ENCODE measurements at places on chromosomes 4 and X.

- DNase-seq, result peak; percentile 94
Measured at GRCh38 chr4:15913631-15913970, 24.9 kb downstream of the FGFBP1 start.

- no peak for DNase-seq
Measured at GRCh38 chr4:121176082-121176934, 12.2 kb upstream of the TNIP3 start.

DNA sequence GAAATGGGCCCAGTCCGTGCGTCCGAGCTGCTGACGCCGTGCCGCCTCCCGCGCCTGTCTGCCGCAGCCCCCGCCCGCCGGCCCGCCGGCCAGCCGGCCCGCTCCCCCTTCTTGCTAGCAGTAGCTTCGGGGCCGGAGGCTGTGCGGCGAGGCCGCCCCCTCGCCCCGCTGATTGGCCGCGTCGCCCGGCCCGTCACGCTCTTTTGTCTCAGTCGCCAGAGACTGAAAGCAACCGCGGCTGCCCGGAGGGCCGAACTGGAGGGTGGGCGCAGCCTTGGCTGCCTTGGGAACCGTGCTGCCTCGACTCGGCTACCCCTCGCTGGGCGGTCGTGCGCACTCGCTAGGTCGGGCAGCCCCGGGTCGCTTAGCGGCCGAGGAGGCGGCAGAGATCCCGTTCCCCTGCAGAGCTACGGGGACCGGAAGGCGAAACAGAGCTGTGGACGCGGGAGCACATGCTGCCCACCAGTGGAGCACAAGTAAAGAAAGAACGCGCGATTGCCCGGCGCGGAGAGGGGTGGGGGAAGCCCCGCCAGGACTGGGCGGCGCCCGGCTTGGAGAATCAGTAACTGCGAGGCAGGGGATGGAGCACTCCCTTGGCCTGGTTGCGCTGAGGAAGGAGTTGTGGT is at the start of gene ZCCHC18:
Gene ZCCHC18, plus strand, starts transcription at position 198 of the 626 bp plus-strand sequence. CDS start 1,589 bp downstream, outside the sequence.
- DNase-seq, result peak; percentile 32

GRCh38 chr4:37138789-37139188 is 105.8 kb upstream of the NWD2 start:
- no peak for DNase-seq

- no peak for DNase-seq
Measured at GRCh38 chrX:39654183-39654925, 443.4 kb downstream of the BCOR start.

GRCh38 chrX:73916931-73917667 is 354.1 kb downstream of the CHIC1 start:
- DNase-seq, result peak; percentile 83

GRCh38 chr4:19945979-19946380 is 305.7 kb upstream of the SLIT2 start:
- peak; percentile 87 for DNase-seq

DNA sequence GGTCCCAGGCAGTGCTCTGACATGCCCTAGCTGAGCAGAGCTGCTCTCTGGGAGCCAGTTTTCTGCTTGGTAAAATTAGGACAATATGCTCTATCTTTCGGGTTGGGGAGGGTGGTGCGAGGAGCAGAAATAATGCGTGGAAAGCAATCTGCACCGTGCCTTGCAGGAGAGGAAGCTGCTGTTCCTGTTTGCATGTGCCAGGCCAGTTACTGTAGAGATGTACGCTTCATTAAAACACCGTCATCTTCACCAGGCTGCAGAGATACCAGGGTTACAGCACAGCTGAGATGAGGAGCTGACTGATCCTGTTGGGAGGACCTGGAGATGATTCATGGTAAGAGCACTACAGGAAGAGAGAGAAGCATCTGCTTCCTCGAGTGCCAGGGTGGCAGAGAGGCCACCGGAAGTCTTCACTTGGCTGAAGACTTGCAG is 29.5 kb upstream of the IRF2 start:
- DNase-seq, result no peak

DNA sequence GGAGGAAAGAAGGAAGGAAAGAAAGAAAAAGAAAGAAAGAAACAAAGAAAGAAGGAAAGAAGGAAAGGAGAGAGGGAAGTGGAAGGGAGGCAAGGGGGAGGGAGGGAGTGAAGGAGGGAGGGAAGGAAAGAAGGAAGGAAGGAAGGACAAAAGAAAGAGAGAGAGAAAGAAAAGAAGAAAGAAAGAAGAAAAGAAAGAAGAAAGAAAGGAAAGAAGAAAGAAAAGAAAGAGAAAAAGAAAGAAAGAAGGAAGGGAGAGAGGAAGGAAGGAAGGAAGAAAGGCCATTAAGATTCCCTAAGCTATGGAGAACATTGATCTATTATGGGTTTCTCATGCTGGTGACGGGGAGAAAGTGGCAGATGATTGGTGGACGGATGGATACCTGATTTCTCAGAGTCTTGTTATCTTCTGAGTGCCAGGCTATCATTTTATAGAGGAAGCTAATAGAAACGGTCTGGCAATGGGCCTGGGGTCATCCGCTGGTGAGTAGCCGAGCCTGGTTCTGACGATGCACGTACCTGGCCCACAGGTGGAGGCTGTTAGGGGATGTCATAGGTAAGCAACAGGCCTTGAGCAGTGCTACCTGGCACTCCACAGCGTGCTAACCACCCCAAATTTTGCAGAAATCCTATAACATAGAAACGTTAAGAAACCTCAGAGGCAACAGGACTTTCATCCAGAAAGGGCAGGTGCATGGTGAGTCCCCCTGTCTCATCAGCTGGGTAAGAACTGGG is 142.9 kb downstream of the SHOX start:
- DNase-seq, result no peak

- peak; percentile 22 for DNase-seq
Measured at GRCh38 chr4:155889031-155889793, 14.3 kb upstream of the TDO2 start.

- no peak for DNase-seq
Measured at GRCh38 chr4:181599134-181599533, 644.1 kb upstream of the TENM3 start.

GRCh38 chr4:105572296-105572695 is 19.9 kb downstream of the ARHGEF38 start:
- no peak for DNase-seq

DNA sequence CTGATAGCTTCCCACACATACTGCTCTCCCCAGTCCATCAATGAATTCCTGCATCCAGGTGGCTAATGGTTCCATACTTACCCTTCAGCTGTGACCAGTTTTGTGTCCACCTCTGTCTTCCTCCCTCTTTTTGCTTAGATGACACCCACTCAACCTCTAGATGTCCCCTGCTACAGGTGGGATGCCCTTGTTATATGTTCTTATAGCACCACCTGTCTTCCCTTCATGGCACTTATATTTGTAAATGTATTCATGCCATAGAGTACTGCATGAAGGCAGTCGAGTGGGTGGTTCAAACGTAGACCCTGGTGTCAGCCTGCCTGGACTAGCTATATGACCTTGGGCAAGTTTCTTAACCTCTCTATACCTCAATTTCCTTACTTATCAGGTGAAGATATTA is 6.5 kb upstream of the USP46 start:
- peak; percentile 47 for DNase-seq

GRCh38 chr4:107734120-107734519 is 14.1 kb upstream of the PAPSS1 start:
- DNase-seq, result peak; percentile 33

DNA sequence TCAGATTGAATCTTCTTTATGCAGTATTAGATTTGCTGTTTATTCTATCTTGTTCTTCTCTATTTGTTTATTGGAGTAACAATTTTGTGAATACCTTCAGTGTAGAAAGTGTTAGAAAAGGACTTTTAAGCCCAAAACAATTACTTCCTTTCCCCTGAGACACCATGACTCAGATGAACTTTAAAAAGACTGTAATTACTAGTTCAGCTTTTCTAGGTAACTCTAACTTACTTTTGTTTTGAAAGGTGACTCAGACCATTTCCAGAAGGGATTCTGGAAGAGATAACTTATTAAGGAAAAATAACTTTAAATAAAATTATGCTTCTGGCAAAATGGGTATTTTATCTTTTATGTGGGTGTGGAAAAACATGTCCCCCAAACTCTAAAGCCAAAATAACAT is 561.5 kb upstream of the PCDH10 start:
- peak; percentile 19 for DNase-seq

DNA sequence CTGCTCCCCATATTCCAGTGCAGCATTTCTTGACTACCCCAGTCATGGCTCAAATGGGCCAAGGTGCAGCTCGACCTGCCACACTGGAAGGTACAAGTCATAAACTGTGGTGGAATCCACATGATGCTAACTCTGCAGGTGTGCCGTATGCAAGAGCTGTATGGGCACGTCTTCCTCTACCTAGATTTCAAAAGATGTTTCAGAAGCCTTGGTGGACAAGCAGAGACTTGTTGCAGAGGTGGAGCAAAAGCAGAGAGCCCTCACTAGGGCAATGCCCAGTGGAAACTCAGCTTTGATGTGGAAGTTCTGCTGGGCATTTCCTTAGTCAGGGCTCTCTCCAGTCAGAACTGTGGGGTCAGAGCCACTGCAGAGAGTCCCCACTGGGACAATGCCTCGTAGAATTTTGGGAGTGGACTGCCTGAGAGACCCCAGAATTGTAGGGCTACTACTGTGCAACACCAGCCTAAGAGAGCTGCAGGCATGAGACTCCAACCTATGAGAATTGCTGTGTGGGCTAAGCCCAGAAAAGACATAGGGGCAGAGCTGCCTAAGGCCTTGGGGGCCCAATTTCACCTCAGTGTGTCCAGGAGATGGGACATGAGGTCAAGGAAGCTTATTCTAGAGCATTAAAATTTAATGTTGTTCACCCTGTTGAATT is 65.7 kb downstream of the BEX3 start:
- no peak for DNase-seq

GRCh38 chrX:153888344-153888743 is 2.4 kb upstream of the L1CAM start:
- DNase-seq, result no peak

- no peak for DNase-seq
Measured at GRCh38 chr4:126012691-126013290, 698.0 kb downstream of the FAT4 start.

- peak; percentile 35 for DNase-seq
Measured at GRCh38 chr4:13642170-13642950, 14.8 kb upstream of the BOD1L1 start.

Data from PC-3 (cell line).